ENCODE measurements at places on chromosomes 5 and 9.

GRCh38 chr9:27817747-27818146, 244.5 kb upstream of the C9orf72 start:
- no peak for DNase-seq

- no peak for DNase-seq
Measured at GRCh38 chr5:139946006-139946405, 97.1 kb downstream of the NRG2 start.

- DNase-seq = no peak
Measured at GRCh38 chr5:164563370-164563769, 1058.0 kb downstream of the MAT2B start.

DNA sequence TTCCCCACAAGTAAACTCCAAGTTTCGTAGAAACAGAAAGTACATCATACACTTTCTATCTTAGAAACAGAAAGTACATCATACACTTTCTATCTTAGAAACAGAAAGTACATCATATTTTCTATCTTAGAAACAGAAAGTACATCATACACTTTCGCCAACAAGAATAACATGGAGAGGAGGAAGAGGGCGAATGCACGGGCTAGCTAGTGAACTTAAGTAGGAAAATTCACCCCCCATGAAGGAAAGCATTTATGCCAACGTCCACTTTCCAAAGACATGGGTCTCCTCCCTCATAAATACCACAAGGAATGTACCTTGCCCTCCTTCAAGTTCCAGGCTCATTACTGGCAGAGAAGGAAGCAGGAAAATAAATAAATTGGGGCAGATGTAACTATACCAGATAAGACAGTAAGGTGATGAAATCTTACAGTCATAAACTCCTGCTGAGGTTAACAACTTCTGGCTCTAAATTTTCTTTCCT, 64.7 kb downstream of the FRMD3 start:
- DNase-seq = no peak

DNA sequence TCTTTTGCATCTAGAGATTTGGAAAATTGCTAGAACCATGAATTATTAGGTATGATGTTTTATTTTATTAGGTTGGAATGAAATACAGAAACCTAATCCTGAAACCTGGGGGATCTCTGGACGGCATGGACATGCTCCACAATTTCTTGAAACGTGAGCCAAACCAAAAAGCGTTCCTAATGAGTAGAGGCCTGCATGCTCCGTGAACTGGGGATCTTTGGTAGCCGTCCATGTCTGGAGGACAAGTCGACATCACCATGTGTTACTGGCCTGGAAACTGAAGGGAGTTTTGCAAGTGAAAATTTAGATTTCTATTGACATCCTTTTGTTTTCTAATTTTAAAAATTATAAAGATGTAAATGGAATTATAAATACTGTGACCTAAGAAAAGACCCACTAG, 100.7 kb downstream of the NLN start:
- no peak for DNase-seq

All from GM03348 (cell line).